Stimulated activated CD4-positive, alpha-beta T cell treated with anti-CD3 and anti-CD28 coated beads, Interleukin-4, amount 100 ng/mL, for 1 hour (primary cell): ENCODE measurements at places on chromosomes 5 and 9.

DNA sequence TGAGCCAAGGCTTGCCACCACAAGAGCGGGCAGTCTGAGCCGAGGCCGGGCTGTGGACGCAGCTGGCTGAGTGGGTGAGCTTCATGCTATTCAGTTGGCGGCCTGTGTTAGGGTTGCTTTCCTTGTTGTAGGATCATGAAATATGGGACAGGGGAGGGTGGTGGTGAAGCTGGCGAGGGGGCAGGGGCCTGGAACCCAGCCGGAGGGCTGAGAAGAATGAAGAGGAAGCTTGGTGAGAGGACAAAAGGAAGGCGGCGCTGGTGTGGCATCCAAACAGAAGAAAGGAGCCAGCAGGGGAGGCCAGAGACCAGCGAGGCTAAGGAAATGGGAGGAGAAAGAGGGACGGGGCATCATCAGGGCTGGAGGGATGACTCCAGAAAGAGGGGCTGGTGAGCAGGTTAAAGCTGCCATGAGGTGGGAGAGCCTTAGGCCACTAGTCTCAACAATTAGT is 18.3 kb downstream of the RALGPS1 start:
- no peak for DNase-seq

DNA sequence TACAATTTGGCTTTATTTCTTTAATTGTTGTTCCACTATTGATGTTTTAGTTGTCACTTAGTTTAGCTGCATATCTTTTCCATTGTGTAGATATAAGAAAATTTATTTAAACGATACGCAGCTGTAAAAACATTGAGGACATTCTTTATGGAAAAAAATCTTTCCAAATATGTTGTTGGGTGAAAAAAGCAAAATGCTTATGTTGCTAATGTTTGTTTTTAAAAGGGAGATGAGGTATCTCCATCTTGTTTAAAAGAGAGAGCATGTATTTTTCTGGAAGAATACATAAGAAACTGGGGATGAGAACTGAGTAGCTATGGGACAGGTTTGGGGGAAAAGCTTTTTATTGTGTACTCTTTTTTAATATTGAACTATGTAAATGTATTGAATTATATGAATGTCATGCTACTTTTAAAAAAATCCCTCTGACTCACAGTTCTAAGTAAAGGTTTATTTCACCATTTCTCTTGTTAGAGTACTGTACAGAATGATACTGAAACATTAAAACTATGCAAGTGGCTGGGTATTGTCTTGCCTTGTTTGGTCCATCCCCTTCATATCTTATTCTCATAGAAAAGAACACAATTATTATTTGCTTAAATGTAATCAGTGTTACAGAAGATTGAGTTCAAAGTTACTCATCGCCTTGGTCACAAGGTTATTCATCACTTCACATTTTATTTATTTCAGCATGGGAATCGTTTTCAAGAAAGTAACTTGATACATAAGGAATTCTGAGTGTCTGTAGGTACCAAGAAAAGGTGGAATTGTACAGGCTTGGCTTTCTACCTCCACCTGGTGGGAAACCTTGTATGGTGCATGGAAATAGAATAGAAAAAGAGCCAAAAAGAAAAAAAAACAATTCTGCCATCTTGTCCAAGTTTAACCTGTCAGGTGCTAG is 85.8 kb downstream of the RIC1 start:
- no peak for DNase-seq

GRCh38 chr5:62309107-62309506 is 3.1 kb downstream of the KIF2A start:
- no peak for DNase-seq

- DNase-seq, result no peak
Observed at GRCh38 chr9:136493567-136493971, 10.7 kb upstream of the SEC16A start.

- no peak for DNase-seq
Observed at GRCh38 chr5:168328814-168329213, 37.4 kb downstream of the WWC1 start.

DNA sequence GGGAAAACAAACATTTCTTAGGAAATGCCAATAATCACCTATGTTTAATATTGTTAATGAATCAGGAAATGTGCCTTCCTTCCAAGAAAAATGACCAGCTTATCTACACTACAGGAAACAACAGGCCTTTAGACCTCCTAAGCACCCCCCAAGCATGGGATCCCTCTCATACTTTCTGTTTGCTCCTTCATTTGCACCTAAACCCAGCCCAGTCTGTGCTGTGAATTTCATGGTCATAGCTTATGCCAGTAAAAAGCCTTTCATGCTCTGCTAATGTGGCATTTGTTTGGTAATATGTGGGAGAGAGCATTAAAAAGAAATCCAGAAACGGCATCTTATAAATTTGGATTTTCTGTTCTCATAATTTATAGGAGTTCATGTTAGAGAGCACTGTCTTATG is 511.1 kb downstream of the EBF1 start:
- DNase-seq, result no peak

DNA sequence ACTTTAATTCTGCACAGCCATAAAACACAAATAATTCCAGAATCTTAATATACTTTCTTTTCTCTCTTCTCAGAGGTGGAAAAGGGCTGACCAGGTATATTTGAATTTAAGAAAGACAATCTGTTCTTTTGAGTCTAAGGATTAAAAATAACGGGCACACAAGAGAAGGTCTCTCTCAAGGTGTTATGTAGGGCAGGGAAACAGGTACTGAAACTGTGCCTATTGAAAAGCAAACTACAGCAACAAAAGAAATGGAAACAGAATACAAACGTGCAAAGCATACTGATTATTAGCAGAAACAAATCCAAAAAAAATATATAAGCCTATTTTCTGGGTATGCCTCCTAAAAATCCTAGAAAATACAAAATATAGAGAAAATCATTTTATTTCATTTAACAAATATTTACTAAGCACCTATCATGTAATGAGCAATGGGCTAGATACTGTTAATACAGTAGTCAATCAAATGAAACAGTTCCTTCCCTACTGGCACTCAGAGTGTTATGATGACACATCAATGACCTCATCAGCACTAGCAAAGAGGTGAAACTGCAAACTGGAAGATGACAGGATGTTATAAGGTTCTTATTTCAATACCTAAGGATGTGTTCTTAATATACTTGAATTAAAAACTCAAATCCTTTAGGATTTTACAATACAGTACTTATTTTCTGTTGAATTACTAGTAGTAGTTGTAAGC is 87.7 kb downstream of the AUH start:
- no peak for DNase-seq

GRCh38 chr9:77827104-77827784 is 179.1 kb upstream of the GNA14 start:
- DNase-seq, result no peak

GRCh38 chr5:160685695-160686094 is 166.3 kb downstream of the ATP10B start:
- no peak for DNase-seq

- DNase-seq, result no peak
Observed at GRCh38 chr9:90881648-90882047, 80.0 kb downstream of the SYK start.

GRCh38 chr9:17725399-17726010 is 146.6 kb downstream of the SH3GL2 start:
- no peak for DNase-seq

GRCh38 chr5:68762201-68762600 is 331.6 kb upstream of the SLC30A5 start:
- DNase-seq, result no peak

DNA sequence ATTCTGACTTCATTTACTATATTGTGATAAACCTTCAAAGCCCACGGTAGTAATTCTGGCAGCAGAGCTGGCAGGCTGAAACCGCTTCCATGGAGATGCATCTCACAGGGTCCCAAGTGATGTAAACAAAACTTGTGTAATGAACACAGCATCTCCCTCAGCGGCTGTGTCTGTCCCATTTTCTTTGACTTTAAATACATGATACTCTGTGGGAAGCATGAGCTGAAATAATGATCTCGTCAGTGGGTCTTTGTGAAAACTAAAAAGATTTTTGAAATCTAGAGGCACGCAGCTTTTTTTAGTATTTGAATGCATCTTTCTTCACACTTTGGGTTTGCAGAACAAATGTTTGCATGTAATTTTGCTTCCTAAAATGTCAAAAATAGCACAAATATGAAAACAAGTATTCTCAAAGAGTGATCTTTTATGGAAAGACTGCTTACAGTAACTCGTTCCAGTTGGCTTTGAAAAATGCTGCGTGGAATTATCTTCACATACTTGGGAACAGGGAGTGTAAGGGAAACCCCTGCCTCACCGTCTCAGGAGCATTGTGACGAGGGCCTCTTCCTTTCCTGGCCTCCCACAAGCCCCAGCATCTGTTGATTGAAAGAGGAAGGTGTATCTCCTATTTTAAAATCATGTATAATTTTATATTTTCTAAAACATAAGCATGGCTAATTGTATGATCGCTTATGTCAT is 18.1 kb upstream of the LPCAT1 start:
- DNase-seq, result no peak

- DNase-seq, result no peak
Observed at GRCh38 chr5:172757394-172758010, 13.5 kb downstream of the DUSP1 start.
